ENCODE measurements at places on chromosomes 4 and X.

DNA sequence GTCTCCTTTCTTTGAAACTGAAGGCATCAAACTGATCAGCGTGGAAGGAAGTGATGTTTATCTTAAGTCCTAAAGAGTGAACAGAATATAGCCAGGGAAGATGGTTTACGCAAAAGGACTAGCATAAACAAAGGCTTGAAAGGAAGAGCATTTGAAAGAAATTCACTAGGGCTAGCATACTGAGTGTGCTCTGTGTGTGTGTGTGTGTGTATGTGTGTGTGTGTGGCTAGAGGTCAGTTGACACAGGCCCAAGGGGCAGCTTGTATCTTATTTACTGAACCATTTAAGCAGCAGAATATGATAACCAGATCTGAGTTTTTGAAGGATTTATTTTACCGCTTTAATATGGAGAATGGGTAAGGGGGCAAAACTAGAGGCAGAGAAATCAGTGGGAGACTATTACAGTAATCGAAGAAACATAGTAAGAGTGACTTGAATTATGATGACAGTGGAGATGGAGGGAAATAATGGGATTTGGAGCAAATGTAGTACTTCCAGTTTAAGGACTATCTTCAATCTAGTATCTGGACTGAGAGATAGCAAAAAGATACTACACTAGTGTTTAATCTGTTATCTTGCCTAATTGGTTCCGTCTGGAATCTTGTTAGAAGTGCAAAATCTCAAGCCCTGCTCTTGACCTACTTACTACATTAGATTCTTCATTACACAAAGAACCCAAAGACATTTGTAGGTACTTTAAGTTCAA lies 36.9 kb downstream of the CEP44 start:
- DNase-seq: no peak

GRCh38 chr4:41297832-41298231 lies 41.1 kb downstream of the UCHL1 start:
- no peak for DNase-seq

- no peak for DNase-seq
Observed at GRCh38 chrX:136170139-136170800, 22.9 kb downstream of the FHL1 start.

- DNase-seq: no peak
Observed at GRCh38 chr4:168070903-168071302, 21.4 kb upstream of the ANXA10 start.

- DNase-seq: no peak
Observed at GRCh38 chr4:47837094-47837907, 566 bp downstream of the CORIN start.
